ENCODE measurements at places on chromosomes 16 and 17.

DNA sequence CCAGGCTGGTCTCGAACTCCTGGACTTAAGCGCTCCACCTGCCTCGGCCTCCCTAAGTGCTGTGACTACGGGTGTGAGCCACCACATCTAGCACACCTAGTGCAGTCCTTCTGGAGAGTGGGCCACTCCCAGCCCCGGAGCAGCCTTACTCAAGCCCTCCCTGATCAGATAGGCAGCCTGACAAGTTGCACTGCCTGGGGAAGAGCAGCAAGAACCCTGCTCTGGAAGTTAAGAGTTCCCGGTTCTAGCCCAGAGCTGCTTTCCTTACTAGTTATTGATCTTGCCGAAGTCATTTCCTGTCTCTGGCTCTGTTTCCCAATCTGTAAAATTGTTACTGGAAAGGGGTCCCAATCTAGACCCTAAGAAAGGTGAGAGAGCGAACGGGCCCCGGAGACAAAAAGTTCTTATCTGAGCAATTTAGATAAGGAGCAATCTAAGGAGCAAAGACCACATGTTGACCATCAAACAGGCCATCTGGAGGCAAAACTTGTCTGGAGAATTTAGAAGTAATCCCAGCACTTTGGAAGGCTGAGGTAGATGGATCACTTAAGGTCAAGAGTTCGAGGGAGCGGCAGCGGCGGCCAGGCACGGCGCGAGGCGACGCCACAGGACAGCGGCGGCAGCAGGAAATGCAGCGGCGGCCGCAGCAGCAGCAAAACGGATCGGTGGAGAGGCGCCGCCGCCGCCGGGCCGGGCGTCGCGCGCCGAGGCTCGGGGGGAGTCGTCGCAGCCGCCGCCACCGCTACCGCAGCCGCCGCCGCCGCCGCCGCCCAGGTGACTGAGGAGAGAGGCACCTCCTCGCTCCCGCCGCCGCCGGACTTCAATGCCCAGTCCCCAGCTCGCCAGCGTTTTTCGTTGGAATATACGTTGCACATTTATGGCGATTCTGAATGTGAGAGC is 4.3 kb upstream of the NAGLU start:
- DNase-seq, result peak; percentile 64

DNA sequence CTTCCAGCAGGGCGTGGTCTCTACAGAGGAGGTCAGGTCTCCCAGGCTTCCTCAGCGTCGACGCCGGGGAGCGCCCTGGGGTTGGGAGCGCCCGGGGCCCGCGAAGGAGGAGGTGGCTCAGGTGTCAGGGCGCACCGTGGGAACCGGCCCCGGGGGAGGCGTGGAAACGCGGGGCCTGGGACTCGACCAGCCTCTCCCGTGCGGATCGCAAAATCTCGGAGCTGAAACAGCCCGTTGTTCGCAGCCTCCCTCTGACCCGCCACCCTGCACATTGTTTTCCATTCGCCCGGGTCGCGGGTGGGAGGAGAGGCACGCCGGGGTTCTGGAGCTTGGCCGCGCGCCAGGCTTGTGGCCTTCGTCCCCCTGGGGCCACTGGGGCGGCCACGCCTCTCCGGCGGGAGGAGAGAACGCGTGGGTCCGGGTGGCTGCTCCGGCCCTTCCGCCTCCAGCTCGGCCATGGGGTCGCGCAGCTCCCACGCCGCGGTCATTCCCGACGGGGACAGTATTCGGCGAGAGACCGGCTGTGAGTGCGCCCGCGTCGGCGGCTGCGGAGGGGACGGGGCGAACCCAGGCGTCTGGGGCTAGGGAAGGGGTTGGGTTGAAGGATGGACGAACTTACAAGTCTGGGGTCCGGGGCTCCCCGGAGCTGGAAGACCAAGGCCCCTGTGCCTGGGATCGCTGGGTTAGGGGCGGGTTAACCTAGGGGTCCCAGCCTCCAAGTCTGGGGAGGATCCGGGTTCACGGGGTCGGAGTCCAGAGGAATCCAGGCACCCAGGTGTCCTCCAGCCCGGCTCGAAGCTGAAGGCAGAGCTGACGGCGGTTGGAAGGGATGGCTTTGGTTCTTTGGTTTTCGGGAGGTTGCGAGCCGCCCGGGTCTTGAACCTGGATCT is at the start of gene CHP2:
TSS of gene CHP2 (plus strand) at position 433 of the 890 bp plus-strand sequence. CDS start at position 457, 24 bp downstream.
- no peak for DNase-seq

- no peak for DNase-seq
Measured at GRCh38 chr17:6079155-6079888, 9.1 kb downstream of the WSCD1 start.

- DNase-seq, result no peak
Measured at GRCh38 chr17:28194382-28194781, 124.6 kb upstream of the TMEM97 start.

- DNase-seq, result no peak
Measured at GRCh38 chr17:10251212-10251948, 53.0 kb upstream of the GAS7 start.

- no peak for DNase-seq
Measured at GRCh38 chr16:70712942-70713341, 27.1 kb upstream of the MTSS2 start.

DNA sequence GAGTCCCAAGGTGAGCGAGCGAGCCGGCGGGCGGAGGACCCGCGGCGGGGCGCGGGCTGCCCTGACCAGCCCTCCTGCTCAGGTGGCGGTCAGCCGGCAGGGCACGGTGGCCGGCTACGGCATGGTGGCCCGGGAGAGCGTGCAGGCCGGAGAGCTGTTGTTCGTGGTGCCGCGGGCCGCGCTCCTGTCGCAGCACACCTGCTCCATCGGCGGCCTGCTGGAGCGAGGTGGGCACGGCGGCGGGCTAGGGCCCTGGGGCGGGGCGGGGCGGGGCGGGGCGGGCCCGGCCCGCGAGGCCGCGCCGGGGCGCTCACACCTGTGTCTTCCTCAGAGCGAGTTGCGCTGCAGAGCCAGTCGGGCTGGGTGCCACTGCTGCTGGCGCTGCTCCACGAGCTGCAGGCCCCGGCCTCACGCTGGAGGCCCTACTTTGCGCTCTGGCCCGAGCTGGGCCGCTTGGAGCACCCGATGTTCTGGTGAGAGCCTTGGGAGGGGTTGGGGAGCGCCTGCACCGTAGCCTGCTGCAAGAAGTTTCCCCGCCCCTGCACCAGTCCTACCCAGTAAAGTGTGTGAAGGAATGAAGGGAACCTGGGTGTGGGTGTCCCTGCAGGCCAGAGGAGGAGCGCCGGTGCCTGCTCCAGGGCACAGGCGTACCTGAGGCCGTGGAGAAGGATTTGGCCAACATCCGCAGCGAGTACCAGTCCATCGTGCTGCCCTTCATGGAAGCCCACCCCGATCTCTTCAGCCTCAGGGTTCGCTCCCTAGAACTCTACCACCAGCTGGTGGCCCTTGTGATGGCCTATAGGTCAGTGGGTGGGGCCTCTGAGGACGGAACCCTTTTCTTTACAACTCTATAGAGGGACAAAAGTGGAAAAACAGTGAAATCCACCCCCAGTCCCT is 802 bp downstream of the SETD6 start:
- DNase-seq, result peak; percentile 9

DNA sequence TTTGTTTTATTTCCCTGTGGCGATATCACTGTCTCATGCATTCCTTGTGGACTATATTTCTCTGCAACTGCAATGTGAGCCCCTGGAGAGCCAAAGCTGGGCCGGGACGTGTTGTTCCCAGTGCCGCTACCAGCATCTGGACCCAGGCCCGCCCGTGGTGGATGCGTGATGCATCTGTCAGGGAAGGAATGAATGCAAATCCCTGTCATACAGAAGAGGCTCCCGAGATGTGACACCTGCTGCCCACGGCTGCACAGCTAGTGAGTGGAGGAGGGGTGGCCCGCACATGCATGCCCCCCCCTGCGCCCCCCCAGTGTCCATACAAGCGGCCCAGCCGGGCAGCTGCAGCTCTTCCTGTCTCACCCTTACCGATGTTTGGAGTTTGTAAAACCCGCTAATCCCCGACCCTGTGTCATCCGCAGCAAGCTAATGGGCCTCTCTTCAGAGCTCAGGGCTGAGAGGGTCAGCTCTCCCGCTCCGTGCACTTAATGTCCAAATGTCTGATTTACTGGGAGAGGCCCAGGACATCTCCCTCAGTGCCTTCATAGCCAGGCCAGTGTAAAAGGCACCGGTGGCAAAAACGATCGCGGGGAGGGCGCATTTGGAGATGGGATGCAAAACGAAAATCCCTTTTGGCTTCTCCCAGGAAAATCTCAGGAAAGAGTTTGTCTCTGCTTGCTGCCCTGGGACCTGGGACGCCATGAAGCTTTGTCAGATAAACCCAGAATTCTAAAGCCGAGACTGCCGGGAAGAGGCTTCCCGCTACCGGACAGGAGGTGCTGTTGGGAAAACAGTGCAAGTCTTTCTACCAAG is 91.8 kb downstream of the FOXL1 start:
- no peak for DNase-seq

DNA sequence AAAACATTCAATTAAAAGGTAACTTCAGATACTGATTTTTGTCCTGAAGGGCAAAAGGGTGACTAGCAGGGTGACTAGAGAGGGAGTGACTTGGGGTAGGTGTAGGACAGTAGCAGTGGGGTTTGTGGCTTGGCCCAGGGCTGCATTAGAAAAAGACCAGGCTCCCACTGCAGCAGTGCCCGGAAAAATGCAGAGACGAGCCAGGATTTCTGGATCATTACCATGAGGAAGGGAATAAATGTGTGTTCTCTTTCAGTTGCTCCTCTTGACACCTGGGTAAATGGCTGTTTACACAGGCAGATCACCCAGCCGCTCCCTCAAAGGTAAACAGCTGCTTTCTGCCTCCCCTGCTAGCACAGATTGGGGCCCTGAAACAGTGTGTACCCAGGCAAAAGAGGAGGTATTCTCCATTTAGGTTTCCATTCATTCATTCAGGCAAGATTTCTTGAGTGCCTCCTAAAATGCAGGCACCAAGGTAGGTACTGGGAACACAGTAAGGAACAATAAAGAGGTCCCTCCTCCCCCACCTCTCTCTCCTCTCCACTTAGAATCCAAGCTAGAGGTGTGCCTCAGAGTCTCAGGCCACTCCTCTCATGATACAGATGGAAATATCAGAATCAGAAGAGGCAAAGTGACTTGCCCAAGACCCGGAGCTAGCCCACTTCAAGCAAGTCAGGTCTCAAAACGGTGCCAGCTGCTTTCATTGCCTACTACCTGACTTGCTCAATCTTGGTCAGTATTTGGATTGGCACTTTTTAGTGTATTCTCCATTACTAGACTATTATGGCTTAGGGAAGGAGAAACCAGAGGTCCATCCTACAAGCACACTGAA is 15.2 kb upstream of the TOX3 start:
- no peak for DNase-seq

DNA sequence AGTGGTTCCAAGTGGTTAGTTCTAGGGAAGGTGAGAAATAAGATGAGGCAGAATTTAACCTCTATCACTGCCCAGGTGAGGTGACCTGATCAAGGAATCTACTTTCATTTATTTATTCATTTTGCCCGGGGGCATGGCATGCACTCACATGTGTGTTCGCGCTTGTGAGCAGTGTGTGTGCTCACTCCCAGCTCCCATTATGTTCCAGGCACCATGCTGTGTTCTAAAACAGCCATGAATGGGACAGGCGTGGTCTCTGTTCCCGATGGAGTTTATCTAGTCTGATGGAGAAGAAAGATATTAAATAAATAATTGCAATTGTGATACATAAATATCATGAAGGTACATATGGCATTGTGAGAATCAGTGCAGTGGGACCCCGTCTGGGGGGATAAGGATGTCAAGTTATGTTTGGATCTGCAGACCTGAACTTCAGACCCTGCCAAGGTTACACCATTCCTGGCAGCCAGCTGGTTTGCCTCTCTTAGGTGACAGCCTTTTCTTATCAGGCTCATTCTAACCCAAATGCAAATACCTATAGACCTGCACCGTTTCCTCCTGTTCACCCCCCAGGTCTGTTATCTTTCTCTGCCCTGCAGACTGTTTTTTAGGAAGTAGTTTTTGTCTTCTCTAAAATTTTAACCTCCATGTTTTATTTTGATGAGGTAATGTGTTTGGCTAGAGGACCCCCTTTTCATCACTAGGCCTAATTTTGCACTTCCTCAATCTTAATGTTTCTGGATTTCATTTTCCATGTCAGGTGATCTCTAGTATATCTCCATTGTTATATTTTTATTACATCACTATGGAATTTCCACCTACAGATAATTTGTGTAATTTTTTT is 11.8 kb downstream of the CYB5B start:
- DNase-seq, result no peak

- DNase-seq, result no peak
Measured at GRCh38 chr17:21213638-21214014, 335 bp downstream of the TMEM11 start.

GRCh38 chr17:28908640-28909167 is 5.8 kb upstream of the DHRS13 start:
- DNase-seq, result no peak

DNA sequence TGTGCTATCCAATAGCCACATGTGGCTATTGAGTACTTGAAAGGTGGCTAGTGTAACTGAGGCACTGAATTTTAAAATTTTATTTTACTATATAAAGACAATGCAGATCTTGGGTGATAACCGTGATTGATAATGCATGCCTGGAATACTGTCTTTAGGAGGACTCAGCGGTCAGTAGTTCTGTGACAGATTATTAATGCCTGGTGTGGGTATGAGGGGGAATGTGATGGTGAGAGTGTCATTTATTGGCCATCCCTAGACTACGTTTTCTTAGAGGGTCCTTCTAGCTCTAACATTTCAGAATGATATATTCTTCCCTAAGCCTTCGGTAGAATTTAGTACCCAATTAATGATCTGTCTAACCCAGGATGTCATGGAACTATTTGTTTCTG is 157.6 kb downstream of the CPPED1 start:
- no peak for DNase-seq

GRCh38 chr16:89156740-89157645 is 14.6 kb upstream of the CDH15 start:
- DNase-seq, result no peak

DNA sequence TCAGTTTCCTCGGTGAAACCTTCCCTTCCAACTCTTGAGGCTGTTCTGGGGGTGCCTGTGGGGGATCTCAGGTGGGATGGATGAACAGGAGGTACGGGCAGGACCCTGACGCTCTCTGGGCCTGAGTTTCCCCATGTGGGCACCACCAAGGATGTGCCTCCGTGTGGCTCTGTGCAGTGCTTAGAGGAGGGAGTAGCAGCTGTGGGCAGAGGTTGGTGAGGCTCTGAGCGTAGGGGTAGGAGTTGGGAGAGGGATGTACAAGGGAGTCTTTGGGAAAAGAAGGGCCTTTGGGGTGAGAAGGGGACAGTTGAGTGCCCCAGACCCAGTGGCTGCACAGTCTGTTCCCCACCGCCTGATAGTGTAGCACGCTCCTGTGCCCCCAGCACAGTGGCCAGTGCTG is 59.1 kb downstream of the SNX20 start:
- no peak for DNase-seq

GRCh38 chr17:59139939-59140338 is 15.0 kb downstream of the SKA2 start:
- DNase-seq, result no peak

- no peak for DNase-seq
Measured at GRCh38 chr17:78753316-78754250, 28.5 kb downstream of the CYTH1 start.

GRCh38 chr17:9402590-9403199 is 172.9 kb downstream of the STX8 start:
- DNase-seq, result peak; percentile 17

GRCh38 chr17:59388069-59388556 is 56.7 kb downstream of the YPEL2 start:
- no peak for DNase-seq

- DNase-seq, result no peak
Measured at GRCh38 chr17:51933647-51934046, 224.9 kb downstream of the CA10 start.

GRCh38 chr16:50553731-50554360 is 5.7 kb downstream of the NKD1 start:
- DNase-seq, result no peak

- DNase-seq, result no peak
Measured at GRCh38 chr16:70665806-70666735, 19.7 kb downstream of the IL34 start.

- DNase-seq, result no peak
Measured at GRCh38 chr16:49850558-49851467, 5.1 kb downstream of the ZNF423 start.

- DNase-seq, result no peak
Measured at GRCh38 chr17:71846561-71847110, 274.2 kb upstream of the SOX9 start.
